ENCODE measurements at places on chromosomes 12 and 14. TPM values are rescaled to one million over a fixed set of nuclear protein-coding genes. Genes with fewer than 3 reads are reported as not detected.

GRCh38 chr14:35991356-35991755, 165.2 kb downstream of the BRMS1L start:
- peaks cover 7% of the 10 kb centered on the region for H3K27me3 ChIP-seq
- no peaks in the 10 kb centered on the region for H3K4me1 ChIP-seq
- no peak overlapping the region for H3K27ac ChIP-seq
- H3K4me3 ChIP-seq: no peak overlapping the region
- H3K36me3 ChIP-seq: peaks cover 5% of the 10 kb centered on the region
- no peak for DNase-seq

The SERPINA10 gene
- not detected for total RNA-seq

DNA sequence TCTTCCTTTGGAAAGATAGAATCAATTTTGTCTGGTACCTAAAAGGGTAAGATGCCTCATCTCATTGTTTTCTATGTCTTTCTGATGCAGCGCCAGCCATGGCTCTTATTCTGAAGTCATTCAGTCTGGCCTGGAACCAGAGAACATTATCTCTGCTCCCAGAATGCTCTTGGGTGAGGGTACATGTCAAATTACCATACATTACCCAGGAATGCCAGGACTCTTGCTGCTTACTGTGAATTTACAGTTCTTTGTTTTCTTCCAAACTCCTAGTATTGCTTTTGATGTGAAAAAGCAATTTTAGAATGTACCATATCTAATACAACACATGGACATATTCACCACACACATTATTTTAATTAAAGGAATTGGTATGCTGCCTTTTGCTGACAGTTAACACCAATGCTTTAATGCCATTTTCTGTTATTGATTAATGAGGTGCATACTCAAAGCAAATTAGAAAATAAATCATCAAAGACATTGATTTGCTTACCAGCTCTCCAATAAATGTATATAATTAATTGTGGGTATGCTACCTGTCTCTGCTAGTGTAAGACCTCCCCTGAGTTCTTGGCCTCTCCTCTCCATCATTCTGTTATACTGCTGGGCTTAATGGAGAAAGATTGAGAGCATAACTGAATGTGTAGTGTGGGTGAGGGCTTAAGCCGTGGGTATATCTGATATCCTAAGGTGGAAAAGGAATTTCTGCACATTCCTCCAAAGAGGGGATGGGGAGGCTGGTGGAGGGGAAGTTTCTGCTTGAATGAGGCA, 337.7 kb downstream of the C12orf75 start:
- no peak overlapping the region for H3K27ac ChIP-seq
- H3K27me3 ChIP-seq: no peaks in the 10 kb centered on the region
- DNase-seq: no peak
- no peaks in the 10 kb centered on the region for H3K4me1 ChIP-seq
- H3K4me3 ChIP-seq: no peak overlapping the region

The IGF1 gene
- total RNA-seq: not detected

The FGD4 gene
- total RNA-seq: 105 TPM

The FAM181A gene
- total RNA-seq: not detected

GRCh38 chr12:27635349-27635972, 60.8 kb upstream of the REP15 start:
- no peak overlapping the region for H3K4me3 ChIP-seq
- no peaks in the 10 kb centered on the region for H3K4me1 ChIP-seq
- DNase-seq: no peak
- H3K27me3 ChIP-seq: no peaks in the 10 kb centered on the region
- no peaks in the 10 kb centered on the region for H3K36me3 ChIP-seq
- no peak overlapping the region for H3K27ac ChIP-seq

- no peak for DNase-seq
- no peak overlapping the region for H3K4me3 ChIP-seq
- H3K4me1 ChIP-seq: no peaks in the 10 kb centered on the region
- H3K27ac ChIP-seq: no peak overlapping the region
- H3K27me3 ChIP-seq: no peaks in the 10 kb centered on the region
- no peaks in the 10 kb centered on the region for H3K36me3 ChIP-seq
These were observed 217.9 kb downstream of the PAX9 start for GRCh38 chr14:36879558-36879957.

- peak overlapping the region; percentile 84 for H3K4me3 ChIP-seq
- peak; percentile 90 for DNase-seq
- peaks cover 3% of the 10 kb centered on the region for H3K27me3 ChIP-seq
- peaks cover 18% of the 10 kb centered on the region for H3K4me1 ChIP-seq
- H3K27ac ChIP-seq: peak overlapping the region; percentile 79
These were observed 9.8 kb upstream of the HSP90AA1 start for GRCh38 chr14:102096569-102097188.

- H3K36me3 ChIP-seq: no peaks in the 10 kb centered on the region
- no peak overlapping the region for H3K27ac ChIP-seq
These were observed 862.5 kb upstream of the USP15 start for GRCh38 chr12:61397668-61398067.

- H3K4me1 ChIP-seq: peaks cover 41% of the 10 kb centered on the region
- no peaks in the 10 kb centered on the region for H3K36me3 ChIP-seq
- H3K27ac ChIP-seq: no peak overlapping the region
These were observed 2.6 kb downstream of the MLEC start for GRCh38 chr12:120689397-120690082.

DNA sequence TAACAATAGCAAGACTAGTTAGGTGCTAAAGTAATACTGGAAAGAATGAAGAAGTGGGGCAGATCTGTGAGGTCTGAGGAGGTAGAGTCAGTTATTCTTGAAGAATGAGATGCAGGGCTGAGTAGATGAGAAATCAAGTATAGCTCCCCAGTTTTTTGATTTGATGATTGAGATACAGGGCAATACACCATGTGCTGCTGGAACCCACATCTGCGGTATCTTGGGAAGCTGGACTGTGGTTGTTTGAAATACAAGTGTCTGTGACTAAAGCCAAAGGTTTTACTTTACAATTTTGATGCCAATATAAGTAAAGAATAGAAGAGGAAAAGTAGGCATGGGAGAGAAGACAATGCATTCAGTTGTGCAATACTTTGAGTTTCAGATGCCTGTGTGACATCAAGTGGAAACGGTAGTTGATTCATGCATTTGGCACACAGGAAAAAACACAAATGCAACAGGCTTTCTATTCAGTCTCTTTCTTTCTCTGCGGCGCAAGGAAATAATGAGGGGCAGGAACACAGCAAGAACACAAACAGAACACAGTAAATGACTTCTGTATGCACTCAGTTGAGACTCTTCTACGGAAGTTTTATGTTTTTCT, 190.2 kb upstream of the SLC38A2 start:
- H3K36me3 ChIP-seq: peaks cover 4% of the 10 kb centered on the region
- H3K4me1 ChIP-seq: peaks cover 2% of the 10 kb centered on the region
- no peak overlapping the region for H3K27ac ChIP-seq
- no peak for DNase-seq
- no peak overlapping the region for H3K4me3 ChIP-seq
- H3K27me3 ChIP-seq: peaks cover 2% of the 10 kb centered on the region
